Skin of body (tissue), 3 donors: ENCODE measurements at places on chromosomes 7 and 10.

DNA sequence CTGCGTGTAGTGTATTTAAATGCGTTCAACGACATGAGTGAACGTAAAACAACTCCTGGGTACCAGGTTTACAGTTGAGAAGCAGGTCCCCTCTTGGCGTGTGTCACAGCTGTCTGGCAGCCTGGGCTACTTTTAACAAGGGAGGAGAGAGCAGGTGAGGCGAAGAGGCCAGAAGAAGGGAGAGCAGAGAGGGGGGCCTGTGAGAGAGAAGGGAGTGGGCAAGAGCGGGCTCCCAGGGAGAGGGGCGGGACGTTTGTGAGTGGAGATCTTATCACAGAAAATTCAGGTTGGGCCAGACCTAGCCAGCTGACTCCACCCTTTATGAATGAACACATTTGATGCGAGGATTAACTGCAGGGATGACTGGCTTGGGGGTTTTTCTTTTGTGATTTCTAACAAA, 154.0 kb downstream of the CAMK1D start:
- no peak for DNase-seq

- DNase-seq, result no peak
Measured at GRCh38 chr7:371779-372545, 82.0 kb downstream of the FOXL3 start.

DNA sequence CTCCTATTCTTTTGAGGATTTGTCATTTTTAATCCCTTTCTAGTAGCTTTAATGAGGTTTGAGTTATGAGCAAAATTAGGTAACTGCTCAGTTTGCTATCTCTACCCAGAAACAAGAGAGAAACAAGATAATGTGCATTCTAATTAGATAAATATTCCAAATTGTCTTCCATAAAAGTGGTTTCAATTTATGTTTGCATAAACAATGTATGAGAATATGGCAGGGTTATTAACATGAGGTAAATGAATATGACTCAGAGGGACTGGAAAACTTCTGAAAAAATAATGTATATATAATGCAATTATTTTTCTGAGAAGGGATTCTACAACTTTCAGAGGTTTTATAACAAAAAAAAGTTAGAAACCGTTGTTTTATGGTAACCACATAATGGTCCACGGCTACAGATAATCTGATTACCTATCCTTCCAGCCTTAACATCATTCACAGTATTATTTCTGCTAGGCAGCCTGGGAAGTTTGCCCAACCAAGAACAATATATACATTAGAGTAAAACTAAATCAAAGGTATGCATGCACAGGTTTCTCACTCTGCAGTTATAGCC, 101.2 kb downstream of the CRPPA start:
- DNase-seq, result no peak

- DNase-seq, result peak; percentile 65
Measured at GRCh38 chr7:129949292-129950133, 3.2 kb downstream of the UBE2H start.

DNA sequence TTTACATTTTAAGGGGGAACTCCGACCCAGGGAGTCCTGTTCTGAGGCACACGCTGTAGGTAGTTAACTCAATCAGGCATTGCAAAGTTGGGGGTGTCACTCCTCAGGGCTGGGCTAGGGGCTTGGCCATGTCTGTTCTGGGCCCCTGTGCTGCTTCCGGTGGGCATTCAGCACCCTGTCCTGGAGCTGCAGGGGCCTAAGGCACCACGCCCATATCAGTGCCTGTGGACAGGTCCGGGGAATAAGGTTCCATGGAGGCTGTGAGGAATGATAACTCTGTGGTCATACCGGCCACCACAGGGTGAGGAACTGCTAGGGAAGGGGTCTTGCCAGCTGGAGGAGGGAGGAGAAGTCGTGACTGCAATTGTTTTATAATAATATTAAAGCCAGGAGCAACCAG, 539.1 kb upstream of the FOXK1 start:
- DNase-seq, result no peak

DNA sequence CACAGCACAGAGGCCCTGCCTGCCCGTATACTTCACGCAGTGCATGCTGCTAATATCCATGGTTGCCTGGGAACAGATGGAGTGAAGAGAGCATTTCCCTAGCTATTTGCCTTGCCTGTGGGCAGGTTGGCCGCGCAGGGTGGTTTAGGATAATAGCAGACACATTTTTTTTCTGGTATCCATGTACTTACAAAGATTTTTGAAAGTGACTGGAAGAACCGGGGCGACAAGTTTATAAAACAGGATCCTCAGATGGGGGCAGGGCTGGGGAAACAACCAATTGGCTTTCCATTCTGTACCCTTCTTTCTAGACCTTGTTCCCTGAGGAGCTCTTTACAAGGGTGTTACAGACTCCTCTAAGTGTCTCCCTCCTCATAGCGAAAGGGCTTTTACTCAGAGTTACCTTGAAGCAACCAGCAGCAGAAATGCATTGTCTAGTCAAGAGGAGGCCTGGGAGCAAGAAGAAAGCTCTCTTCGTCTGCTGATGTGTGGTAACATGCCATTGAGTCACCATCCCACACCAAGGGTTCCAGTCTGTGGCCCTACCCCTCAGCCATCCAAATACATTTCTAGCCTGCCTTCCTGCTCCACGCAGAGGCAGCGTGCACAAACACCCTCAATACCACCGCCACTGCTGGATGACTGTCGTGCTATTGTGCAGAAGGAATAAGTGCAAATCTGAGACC, 31.5 kb downstream of the MTURN start:
- DNase-seq, result no peak

DNA sequence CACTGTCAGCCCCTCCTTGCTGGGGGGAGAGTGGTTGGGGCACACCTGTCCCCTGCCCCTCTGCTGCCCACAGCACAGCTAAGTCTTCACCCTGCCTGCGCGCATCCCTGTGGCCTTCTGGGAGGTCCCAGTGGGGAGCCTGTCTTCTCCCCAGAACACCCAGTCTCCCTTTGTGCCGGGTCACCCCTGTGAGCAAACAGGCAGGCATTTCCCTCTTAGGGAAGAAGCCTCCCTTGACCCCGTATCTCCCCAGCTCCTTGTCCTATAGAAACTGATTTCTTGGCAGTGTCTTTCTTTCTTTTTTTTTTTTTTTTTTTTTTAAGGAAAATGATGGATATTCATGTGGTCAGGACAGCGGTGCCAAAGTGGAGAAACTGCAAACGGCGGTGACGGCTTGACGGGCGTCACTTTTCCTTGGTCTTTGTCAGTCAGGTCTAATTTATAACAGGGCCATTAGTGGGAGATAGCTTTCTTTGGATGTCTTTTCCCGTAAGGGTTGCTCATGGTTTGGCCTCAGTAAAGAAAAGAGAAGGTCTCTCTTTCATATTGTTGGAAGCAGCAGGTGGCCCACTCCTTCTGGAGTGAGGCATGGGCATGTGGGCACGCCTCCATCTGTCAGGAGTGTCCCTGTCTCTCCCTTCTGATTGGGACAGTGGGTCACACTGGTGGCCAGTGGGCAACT, 115.3 kb downstream of the NKX6-2 start:
- DNase-seq, result no peak

DNA sequence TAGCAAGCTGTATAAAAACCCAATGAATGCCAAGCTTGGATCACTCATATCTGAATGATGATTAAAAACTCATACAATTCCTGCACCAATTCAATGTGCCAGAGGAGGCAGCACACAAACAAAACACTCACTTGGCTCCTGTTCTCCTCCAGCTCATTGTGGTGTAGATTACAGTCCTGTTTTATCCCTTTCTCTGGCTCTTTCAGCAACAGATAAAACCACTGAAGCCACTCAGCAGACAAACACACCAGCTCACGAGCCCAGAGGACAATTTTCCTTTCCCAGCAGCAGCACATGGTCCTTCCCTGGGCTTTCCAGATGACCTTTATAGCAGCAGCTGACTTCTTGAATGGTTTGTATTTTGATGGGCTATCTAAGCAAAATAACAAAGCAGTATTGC, 107.3 kb upstream of the STARD3NL start:
- no peak for DNase-seq

DNA sequence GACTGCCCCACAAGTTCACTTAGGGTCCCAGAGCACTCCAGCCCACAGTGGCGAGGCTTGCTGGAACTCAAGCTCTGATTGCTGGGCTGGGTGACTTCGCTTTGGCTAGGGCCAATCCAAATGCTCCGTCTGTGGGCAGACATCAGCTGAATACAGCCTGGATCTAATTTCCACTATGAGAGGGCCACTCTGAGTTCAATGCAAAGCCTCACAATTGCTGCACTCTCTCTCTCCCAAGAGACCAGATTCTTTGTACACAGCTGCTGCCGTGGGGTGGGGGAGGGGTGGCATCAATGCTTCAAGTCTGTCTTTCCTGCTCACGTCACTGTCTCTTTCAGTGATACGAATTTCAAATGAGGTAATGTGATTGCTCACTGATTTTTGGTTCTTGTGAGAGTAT, 47.3 kb upstream of the BPGM start:
- DNase-seq, result no peak

DNA sequence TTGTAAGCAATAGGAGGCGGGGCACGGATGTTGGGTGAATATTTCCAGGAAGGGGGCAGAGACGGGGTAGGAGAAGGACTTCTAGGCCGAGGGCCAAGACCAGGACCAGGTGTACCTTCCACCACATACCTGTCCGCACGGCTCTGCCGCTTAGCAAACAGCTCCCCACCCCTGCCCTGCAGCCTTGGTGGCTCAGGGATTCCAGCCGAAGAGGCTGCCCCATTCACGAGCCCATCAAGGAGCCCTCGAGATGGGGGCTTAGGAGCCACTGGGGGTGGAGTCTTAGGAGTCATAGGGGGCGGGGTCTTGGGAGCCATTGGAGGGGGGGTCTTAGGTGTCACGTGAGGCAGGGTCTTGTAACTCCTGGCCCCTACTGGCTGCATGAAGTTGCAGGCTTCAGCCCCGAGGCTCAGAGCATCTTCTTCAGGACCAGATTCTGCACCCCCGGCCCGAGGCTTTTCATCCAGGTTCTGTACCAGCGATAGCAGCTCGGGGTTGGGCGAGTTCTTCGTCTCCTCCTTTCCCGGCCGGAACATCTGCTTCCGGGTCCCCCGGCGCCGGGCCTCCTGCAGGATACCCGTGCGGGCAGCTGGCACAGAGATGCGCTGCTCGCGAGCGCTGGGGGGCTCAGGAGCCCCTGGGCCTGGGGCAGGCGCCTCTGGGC, 6.1 kb upstream of the MYOZ1 start:
- peak; percentile 76 for DNase-seq

DNA sequence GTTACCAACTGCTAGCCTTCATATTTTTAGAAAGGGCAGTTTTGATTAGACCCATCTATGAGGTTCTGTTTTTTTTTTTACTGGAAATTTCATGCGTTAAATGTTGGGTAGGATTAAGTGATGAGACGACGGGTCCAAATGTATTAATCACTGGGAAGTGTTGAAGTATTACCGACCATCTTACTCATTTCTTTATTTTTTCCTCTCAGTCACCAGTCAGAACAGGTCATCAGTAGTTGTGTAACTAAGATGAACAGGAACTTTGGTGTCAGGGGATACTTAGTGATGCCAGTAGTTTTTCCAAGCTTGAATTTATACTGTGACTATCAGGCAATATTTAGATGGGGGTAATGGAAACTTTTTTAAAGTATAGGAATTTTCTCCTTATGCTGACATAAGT, 14.2 kb downstream of the TFAM start:
- no peak for DNase-seq

DNA sequence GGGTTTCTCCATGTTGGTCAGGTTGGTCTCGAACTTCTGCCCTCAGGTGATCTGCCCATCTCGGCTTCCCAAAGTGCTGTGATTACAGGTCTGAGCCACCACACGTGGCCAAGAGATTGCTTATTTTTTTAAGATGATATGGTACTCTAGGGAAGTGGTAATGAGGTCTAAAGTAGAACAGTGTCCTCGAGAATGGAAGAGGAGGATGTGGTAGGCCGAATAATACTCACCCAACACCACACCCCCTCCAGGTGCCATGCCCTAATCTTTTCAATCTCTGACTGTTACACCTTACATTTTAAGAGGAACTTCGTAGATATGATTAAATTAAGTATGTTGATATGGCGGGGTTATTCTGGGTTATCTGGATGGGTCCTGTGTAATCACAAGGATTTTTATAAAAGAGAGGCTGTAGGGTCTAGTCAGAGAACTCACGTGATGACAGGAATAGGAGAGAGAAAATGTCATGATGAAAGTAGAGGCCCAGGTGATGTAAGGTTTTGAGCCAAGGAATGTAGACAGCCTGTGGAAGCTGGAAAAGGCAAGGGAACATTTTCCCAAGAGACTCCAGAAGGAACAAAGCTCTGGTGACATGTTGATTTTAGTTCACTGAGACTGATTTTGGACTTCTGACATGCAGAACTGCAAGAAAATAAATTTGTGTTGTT, 29.5 kb downstream of the CDK13 start:
- DNase-seq, result no peak

GRCh38 chr10:120345186-120345585, 111.8 kb upstream of the PLPP4 start:
- DNase-seq, result no peak

DNA sequence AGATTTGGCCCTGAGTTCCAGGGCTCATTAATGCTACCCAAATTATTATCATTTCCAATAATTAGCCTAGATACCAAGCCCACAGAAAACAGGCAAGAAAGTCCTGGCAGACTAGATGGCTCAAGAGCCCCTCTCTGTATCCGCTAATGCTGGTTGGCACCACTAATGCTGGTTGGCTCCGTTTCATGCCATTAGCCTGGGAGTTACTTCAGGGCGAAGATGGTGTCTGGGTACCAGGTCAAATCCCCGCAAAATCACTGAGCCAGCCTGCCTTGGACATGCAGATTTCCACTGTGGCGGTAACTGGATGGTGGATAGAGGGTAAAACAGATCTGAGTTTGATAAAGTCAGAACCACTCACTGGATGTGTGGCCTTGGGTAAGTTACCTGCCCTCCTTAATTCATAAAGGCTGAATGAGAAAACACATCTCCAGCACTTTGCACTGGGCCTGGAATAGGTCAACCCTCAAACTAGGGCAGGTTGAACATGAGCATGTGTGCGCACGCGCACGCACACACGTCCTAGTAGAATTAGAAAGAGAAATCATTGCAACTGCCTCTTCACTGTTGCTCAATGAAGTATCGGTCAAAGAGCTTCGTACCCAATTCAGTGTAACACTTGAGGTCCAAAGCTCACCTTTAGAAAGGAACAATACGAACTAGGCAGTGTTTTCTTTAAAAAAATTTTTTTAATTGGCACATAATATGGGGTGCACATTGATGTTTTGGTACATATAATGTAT, 91.5 kb downstream of the PRPF18 start:
- DNase-seq, result no peak

DNA sequence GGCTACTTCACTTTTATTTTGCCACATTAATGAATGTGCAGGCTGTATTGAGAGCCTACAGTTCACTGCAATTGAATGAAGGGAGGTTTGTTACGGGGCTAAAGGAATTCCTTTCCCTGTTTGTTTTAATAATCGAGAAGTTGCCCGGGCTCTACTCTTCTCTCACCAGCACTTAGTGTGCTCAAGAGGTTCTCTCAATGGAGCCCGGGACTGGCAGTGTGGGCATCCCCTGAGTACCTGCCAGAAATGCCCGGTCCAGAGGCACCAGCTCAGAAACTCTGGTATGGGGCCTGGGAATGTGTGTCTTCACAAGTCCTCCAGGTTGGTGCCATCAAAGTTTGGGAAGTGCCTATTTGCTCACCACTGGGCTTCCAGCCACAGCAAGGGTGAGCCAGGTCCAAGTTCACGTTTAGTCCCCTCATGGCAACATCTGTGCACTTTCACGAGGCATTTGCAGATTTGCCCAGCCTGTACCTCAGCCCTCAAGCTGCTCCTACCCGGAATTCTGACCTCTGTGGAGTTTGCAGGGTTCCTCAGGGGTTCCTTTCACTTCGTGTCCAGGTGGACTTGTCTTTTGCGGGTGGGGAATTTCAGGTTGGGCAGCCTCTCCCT, 622.4 kb downstream of the SDK1 start:
- DNase-seq, result no peak
